Cardiac muscle cell (in vitro differentiated cells and primary cell): ENCODE measurements at places on chromosomes 1 and 21. TPM values are rescaled to one million over a fixed set of nuclear protein-coding genes. Genes with fewer than 3 reads are reported as not detected.
A peak's percentile ranks its signal among the peaks of the same experiment; 100 is the strongest.

Gene RAD54L
- polyA plus RNA-seq: 5.9 and 13.6 TPM in 2 replicates

- no peak overlapping the region for H3K4me3 ChIP-seq
- no peak for DNase-seq
- H3K36me3 ChIP-seq: peaks cover 3% of the 10 kb centered on the region
- H3K27ac ChIP-seq: peak overlapping the region; percentile 73
Measured at GRCh38 chr1:112937070-112937469, 18.9 kb downstream of the SLC16A1 start.

GRCh38 chr1:54464031-54464476 lies 57.9 kb upstream of the SSBP3 start:
- no peaks in the 10 kb centered on the region for H3K36me3 ChIP-seq
- peak overlapping the region; percentile 89 for H3K27ac ChIP-seq

GRCh38 chr1:17731460-17731859 lies 23.7 kb upstream of the ACTL8 start:
- no peaks in the 10 kb centered on the region for H3K27me3 ChIP-seq
- H3K27ac ChIP-seq: no peak overlapping the region

DNA sequence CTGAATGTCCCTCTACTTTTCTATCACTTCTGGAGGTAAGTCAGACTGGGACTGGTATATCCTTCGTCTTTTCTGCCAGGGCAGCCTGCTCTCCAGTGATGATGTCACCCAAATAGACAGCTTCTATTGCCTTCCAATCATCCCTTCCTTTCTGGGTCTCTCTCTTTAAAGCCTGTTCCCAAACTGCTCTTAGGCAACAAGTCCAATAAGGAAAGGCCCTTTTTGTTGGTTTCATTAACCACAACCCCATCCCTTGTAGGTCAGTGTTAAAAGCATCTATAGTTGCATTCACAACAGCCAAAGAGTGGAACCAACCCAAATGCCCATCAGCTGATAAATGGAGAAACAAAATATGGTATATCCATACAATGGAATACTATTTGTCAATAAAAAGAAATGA lies 114.4 kb downstream of the CNIH3 start:
- no peaks in the 10 kb centered on the region for H3K27me3 ChIP-seq
- H3K36me3 ChIP-seq: no peaks in the 10 kb centered on the region
- H3K4me1 ChIP-seq: peaks cover 15% of the 10 kb centered on the region
- peak; percentile 10 for DNase-seq
- H3K27ac ChIP-seq: no peak overlapping the region

- H3K36me3 ChIP-seq: no peaks in the 10 kb centered on the region
- no peaks in the 10 kb centered on the region for H3K27me3 ChIP-seq
- no peaks in the 10 kb centered on the region for H3K4me1 ChIP-seq
- no peak for DNase-seq
- H3K27ac ChIP-seq: no peak overlapping the region
- no peak overlapping the region for H3K4me3 ChIP-seq
Measured at GRCh38 chr1:244645890-244646289, 7.0 kb upstream of the DESI2 start.

- no peak overlapping the region for H3K4me3 ChIP-seq
- H3K27me3 ChIP-seq: peaks cover 35% of the 10 kb centered on the region
- no peaks in the 10 kb centered on the region for H3K36me3 ChIP-seq
- no peak for DNase-seq
- peaks cover 6% of the 10 kb centered on the region for H3K4me1 ChIP-seq
Measured at GRCh38 chr1:201264072-201264471, 19.2 kb upstream of the PKP1 start.

DNA sequence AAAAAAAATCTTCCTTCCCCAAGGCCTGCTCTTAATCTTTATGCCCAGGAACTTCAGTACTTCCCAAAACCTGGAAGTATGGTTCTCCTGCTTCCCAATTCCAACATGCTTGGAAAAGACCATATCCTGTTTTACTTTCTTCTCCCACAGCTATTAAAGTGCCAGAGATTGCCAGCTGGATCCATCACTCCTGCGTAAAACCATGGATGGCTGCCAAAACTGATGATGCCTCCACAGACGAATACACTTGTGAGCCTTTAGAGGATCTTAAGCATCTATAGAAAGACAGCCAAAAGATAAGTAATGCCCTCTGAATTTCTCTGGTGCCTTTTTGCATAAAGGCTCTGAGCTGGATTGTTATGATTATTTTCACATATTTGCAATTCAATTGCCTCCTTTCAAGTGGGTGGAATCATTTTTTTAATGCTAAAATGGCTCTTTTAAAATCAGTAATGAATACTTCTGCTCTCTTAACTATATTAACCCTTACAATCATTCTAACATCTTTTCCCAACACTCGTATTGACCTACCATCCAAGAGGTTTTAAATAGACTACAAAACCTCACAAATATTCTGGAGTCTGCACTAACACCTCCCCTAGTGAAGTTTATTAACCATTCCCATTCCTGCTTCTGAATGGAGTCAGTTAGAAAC lies 1807.8 kb downstream of the BRINP3 start:
- H3K27ac ChIP-seq: no peak overlapping the region
- H3K36me3 ChIP-seq: no peaks in the 10 kb centered on the region
- H3K4me3 ChIP-seq: no peak overlapping the region
- no peaks in the 10 kb centered on the region for H3K4me1 ChIP-seq

DNA sequence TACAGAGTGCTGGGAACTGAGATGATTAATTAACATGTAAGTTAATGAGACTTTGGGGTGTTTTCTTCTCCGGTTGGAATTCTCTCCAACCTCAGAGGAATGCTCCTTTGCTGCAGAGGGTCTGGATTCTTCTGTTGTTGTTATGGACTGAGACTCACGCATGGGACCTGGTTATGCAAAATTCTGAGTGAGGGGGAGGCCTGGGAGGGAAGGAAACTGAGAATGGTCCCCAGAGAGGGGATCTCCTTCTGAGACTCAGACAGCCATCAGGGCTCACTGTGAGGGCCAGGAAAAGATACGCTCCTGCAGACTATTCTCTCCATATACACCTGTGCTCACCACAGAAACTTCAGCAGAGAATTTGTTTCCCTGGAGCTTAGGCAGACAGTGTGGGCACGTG lies 56.3 kb downstream of the HTR6 start:
- no peaks in the 10 kb centered on the region for H3K27me3 ChIP-seq
- DNase-seq: no peak
- H3K36me3 ChIP-seq: no peaks in the 10 kb centered on the region
- H3K27ac ChIP-seq: no peak overlapping the region
- no peak overlapping the region for H3K4me3 ChIP-seq

- no peak overlapping the region for H3K27ac ChIP-seq
- DNase-seq: peak; percentile 16
- no peaks in the 10 kb centered on the region for H3K27me3 ChIP-seq
- no peak overlapping the region for H3K4me3 ChIP-seq
- H3K36me3 ChIP-seq: no peaks in the 10 kb centered on the region
- no peaks in the 10 kb centered on the region for H3K4me1 ChIP-seq
Measured at GRCh38 chr1:198498881-198499280, 41.6 kb downstream of the ATP6V1G3 start.

Gene ELF3
- polyA plus RNA-seq: 22.6 and 35.2 TPM in 2 replicates

Gene MPZ
- 0.48 and 0.66 TPM in 2 replicates for polyA plus RNA-seq

GRCh38 chr21:36113647-36114428 lies 21.0 kb upstream of the CBR3 start:
- H3K4me3 ChIP-seq: no peak overlapping the region
- no peaks in the 10 kb centered on the region for H3K27me3 ChIP-seq
- DNase-seq: no peak
- H3K4me1 ChIP-seq: no peaks in the 10 kb centered on the region
- no peaks in the 10 kb centered on the region for H3K36me3 ChIP-seq

Gene BOLA1
- 32.5 and 34.0 TPM in 2 replicates for polyA plus RNA-seq

GRCh38 chr1:53379662-53380002 lies 51.8 kb upstream of the LRP8 start:
- H3K4me1 ChIP-seq: peaks cover 11% of the 10 kb centered on the region
- no peak overlapping the region for H3K4me3 ChIP-seq
- no peak overlapping the region for H3K27ac ChIP-seq
- peaks cover 41% of the 10 kb centered on the region for H3K27me3 ChIP-seq

- no peaks in the 10 kb centered on the region for H3K36me3 ChIP-seq
- H3K4me1 ChIP-seq: peaks cover 17% of the 10 kb centered on the region
- H3K4me3 ChIP-seq: no peak overlapping the region
- H3K27me3 ChIP-seq: no peaks in the 10 kb centered on the region
Measured at GRCh38 chr1:18794051-18794450, 65.4 kb downstream of the TAS1R2 start.

- H3K27me3 ChIP-seq: no peaks in the 10 kb centered on the region
- no peaks in the 10 kb centered on the region for H3K36me3 ChIP-seq
- H3K4me1 ChIP-seq: peaks cover 63% of the 10 kb centered on the region
Measured at GRCh38 chr1:205918955-205919746, 24.1 kb downstream of the SLC26A9 start.

Gene CLCNKB
- 24.8 and 84.3 TPM in 2 replicates for polyA plus RNA-seq

DNA sequence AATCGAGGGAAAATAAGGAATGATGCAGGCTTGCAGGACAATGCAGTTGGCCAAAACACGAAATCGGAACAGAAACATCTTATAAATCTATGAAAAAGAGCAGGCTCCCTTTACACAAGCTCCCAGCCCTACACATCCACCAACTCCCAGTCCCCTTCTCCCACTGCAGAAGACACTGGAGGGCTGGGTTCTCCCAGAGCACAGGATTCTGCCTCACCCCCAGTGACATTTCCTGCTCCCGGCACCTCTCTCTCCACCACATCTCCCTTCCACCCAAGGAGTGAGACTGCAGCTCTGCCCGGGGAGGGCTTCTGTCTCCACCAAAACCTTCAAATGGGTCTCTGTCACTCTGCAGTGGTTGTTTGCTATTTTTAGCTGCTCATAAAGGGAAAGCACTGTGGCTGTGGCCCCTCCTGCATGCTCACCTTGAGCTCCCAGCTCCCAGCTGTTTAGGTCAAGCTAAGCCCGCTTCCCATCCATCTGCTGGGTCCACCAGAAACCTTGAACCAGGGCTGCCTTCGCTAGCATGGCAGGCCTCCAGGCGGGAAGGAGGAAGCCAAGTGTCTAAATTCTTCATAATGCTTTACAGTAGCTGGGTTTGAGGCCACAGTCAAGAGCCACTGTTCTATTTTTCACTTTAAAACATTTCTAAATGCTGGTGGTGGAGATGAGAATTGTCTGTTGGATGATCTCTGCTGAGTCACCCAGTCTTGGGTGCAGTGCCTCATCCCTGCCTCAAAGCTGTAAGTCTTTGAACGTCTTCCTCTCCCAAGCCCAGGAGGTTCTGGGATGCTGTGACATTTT lies 3.3 kb upstream of the C2CD2 start:
- H3K36me3 ChIP-seq: no peaks in the 10 kb centered on the region
- H3K4me3 ChIP-seq: no peak overlapping the region
- peaks cover 3% of the 10 kb centered on the region for H3K27me3 ChIP-seq
- H3K27ac ChIP-seq: peak overlapping the region; percentile 51
- peak; percentile 31 for DNase-seq
- peaks cover 16% of the 10 kb centered on the region for H3K4me1 ChIP-seq

Gene AKNAD1
- not detected in 2 replicates for polyA plus RNA-seq

- H3K4me1 ChIP-seq: peaks cover 5% of the 10 kb centered on the region
- no peak overlapping the region for H3K4me3 ChIP-seq
- DNase-seq: no peak
- no peak overlapping the region for H3K27ac ChIP-seq
- H3K36me3 ChIP-seq: no peaks in the 10 kb centered on the region
- peaks cover 3% of the 10 kb centered on the region for H3K27me3 ChIP-seq
Measured at GRCh38 chr1:53303726-53304515, 23.9 kb downstream of the LRP8 start.

Gene IFI16
- 15.0 and 23.0 TPM in 2 replicates for polyA plus RNA-seq

Gene CACNA1S
- 0.12 TPM in 1 of 2 replicates, not detected in the other for polyA plus RNA-seq

GRCh38 chr1:80076469-80076868 lies 1069.9 kb upstream of the ADGRL4 start:
- no peak for DNase-seq
- H3K4me1 ChIP-seq: no peaks in the 10 kb centered on the region
- no peaks in the 10 kb centered on the region for H3K36me3 ChIP-seq
- H3K27ac ChIP-seq: no peak overlapping the region

Gene DENND1B
- polyA plus RNA-seq: 11.0 and 14.9 TPM in 2 replicates

DNA sequence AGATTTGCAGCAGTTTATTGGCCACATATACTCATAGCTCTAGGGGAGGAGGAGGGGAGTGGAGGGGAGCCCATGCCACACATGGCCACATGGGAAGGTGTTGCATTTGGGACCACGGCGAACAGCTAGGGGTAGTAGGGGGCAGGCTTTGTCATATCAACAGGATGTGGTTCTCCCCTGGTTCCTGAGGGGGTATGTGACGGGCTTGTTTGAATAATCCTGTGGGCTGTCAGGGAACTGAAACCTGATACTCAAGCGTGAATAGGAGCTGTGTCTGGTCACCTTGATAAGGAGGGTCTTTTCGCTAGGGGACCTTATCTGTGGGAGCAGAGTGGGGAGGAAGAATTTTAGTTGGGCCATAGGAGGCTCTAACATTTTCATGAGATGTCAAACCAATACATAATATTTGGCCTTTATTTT lies 264.7 kb downstream of the CTH start:
- H3K4me1 ChIP-seq: peaks cover 14% of the 10 kb centered on the region
- no peak for DNase-seq
- H3K27me3 ChIP-seq: no peaks in the 10 kb centered on the region
- no peaks in the 10 kb centered on the region for H3K36me3 ChIP-seq

DNA sequence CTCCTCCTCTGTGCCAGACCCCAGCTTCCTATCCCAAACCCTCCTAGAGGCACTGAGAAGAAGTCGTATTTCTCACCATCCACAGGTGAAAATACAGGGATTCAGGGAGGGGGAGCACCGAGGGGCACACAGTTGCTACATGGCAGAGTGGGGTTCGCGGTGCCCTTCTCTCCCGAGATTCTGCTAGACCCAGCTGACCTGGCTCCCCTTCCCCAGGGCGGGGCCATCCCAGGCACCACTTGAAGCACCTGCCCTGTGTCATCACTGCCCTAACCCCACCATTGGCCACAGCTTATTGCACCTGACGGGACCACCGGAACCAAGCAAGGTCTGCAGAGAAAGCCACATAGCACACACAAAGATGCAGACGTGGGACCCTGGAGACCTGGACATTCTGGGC lies 30.5 kb downstream of the SDC3 start:
- H3K27ac ChIP-seq: no peak overlapping the region
- no peaks in the 10 kb centered on the region for H3K36me3 ChIP-seq
- no peaks in the 10 kb centered on the region for H3K4me1 ChIP-seq
- no peak for DNase-seq
- H3K27me3 ChIP-seq: no peaks in the 10 kb centered on the region
- no peak overlapping the region for H3K4me3 ChIP-seq

GRCh38 chr1:222285526-222285925 lies 262.4 kb downstream of the HHIPL2 start:
- DNase-seq: no peak
- no peaks in the 10 kb centered on the region for H3K36me3 ChIP-seq
- H3K27me3 ChIP-seq: no peaks in the 10 kb centered on the region
- H3K27ac ChIP-seq: no peak overlapping the region
- no peaks in the 10 kb centered on the region for H3K4me1 ChIP-seq

DNA sequence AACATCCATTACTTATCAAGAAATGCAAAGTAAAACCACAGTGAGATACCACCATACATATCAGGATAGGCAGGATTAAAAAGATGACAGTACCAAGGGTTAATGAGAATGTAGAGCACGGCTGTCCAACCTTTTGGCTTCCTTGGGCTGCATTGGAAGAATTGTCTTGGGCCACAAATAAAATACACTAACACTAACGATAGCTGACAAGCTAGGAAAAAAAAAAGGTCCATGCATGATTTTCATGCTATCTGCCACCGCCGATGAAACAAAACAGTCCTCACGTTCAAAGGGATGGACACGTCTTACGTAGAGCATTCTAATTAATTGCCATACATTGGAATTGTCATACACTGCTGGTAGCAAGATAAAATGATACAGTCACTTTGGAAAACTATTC lies 14.3 kb downstream of the BACH1 start:
- H3K27ac ChIP-seq: no peak overlapping the region
- no peaks in the 10 kb centered on the region for H3K4me1 ChIP-seq
- no peak overlapping the region for H3K4me3 ChIP-seq
- DNase-seq: no peak
- no peaks in the 10 kb centered on the region for H3K27me3 ChIP-seq
- no peaks in the 10 kb centered on the region for H3K36me3 ChIP-seq

Gene HOOK1
- polyA plus RNA-seq: 12.9 and 15.5 TPM in 2 replicates
